ENCODE measurements at places on chromosomes 5 and 9.

DNA sequence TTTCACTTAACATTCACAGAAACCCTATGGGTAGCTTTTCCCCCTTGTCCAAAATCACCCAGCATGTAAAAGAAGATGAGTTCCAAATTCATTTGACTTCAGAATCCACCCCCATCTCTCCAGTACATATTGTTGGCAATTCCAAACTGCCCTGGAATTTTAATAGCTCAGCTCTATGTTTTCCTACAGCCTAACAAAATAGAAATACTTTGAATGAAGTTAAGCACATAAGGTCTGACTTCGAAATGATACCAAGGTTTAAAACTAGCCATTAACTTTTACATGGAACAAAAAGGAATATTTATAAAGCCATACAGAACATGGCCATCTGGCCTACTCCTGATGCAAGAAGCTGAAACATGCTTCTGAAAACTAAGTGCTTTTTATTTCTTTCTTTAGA lies 634.3 kb downstream of the PDE4D start:
- DNase-seq = no peak

DNA sequence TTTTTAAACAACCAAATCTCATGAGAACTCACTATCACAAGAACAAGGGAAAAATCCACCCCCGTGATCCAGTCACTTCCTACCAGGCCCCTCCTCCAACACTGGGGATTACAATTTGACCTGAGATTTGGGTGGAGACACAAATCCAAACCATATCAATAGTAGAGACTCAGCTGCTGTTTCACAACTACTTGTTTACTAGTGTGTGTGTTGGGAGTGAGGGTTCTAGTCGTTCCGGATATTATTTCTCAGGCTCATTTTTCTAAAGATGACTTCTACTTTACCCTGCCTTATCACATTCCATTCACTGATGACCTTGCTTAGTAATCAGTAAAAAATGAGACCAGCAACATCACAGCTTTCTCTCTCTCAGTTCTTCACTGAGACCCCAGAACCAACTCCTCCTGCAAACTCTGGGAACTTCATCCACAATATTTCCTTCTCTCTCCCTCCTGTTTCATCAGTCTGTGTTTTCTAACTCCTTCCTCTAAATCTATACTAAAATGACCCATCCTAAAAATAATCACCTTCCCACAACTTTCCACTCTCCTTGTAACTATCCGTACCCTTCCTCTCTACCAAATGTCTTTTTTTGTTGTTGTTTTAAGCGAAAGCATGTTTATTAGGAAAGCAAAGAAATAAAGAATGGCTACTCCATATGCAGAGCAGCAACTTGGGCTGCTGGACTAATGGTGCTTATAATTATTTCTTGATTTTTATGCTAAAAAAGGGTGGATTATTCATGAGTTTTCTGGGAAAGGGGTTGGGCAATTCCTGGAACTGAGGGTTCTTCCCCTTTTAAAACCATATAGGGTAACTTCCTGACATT lies 121.5 kb upstream of the SPRY4 start:
- no peak for DNase-seq

GRCh38 chr5:435156-435790 lies 7.7 kb upstream of the EXOC3 start:
- no peak for DNase-seq

DNA sequence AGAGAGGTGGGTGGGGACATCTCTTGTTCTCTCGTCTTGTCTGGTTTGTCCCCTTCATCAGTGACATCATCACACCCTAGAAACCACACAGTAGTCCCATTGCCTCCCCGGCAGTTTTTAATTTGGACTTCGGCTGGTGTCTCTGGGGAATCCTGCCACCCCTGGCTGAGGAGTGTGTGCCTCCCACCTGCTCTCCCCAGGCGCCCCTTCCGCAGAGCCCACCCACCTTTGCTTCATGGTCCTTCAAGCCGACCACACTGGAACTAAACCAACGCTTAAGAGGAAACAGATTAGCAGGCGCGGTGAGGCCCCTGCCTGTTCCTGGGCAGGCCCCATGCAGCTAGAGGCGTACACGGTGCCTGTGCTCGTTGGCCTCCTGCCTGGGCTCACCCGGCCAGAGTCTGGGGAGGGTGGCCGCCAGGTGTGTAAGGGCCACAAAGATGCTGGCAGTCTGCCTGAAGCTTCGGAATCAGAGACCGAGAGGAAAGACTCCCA lies 107.6 kb upstream of the SPRY4 start:
- DNase-seq = no peak

DNA sequence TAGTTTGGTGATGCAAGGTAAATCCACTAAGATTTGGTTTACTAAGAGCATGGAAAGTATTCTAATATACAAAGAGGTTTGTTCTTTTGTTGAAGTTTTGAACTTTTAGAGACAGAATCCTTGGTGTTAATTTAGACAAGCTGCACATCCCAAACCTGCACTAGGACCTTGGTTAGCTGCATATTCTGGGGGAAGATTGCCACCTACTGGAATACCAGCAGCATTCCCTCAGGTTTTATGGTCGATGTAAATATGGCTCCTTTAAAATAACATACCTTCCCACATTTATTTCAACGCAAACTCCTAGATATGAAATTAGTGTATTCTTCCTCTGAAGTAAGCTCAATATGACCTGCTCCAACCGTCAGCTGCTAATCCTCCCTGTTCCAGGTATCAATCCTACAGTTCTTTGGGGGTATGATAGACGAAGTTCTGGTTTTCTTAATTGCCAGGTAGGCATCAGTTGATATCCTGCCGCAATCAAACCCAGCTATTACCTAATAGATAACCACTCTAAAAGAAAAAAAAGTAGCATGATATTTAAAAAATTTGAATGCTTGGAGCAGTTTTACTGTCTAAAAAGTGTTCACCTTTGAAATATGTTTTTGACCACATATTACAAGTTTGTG lies 624.1 kb downstream of the ISL1 start:
- no peak for DNase-seq

DNA sequence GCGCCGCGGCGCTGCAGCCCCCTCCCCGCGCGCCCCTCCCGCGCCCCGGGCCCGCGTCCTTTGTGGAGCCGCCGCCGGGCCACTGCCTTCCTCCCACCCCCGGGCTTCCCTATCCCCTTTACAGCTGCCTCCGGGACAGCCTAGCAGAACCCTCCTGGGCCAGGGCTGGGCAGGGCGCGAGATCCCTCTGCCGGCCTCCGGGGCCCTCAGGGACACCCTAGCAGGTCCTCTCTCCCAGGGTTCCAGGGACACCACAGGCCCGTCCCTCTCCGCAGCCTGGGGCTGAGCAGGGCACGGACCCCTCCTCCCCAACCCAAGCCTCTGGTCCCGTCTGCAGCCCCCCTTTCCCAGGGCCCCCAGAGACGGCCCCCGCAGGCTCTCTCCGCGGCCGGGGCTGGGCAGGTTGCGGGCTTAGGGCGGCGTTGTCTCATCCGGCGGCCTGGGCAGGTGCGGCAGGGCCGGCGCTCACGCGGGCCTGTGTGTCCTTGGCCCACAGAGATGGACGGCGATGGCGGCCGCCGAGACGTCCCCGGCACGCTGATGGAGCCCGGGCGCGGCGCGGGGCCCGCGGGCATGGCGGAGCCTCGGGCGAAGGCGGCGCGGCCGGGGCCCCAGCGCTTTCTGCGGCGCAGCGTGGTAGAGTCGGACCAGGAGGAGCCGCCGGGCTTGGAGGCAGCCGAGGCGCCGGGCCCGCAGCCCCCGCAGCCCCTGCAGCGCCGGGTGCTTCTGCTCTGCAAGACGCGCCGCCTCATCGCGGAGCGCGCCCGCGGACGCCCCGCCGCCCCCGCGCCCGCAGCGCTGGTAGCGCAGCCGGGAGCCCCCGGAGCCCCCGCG lies 710 bp downstream of the WNK2 start:
- DNase-seq = no peak

- DNase-seq = no peak
Observed at GRCh38 chr9:4298255-4299004, 1.4 kb downstream of the GLIS3 start.

DNA sequence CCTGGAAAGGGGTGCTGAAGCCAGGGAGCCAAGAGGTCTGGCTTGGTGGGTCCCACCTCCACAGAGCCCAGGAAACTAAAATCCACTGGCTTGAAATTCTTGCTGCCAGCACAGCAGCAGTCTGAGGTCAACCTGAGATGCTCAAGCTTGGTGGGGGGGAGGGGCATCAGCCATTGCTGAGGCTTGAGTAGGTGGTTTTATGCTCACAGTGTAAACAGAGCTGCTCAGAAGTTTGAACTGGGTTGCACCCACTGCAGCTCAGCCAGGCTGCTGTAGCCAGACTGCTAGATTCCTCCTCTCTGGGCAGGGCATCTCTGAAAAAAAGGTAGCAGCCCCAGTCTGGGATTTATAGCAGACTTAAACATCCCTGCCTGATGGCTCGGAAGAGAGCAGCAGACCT lies 55.5 kb upstream of the FBXL17 start:
- DNase-seq = no peak

DNA sequence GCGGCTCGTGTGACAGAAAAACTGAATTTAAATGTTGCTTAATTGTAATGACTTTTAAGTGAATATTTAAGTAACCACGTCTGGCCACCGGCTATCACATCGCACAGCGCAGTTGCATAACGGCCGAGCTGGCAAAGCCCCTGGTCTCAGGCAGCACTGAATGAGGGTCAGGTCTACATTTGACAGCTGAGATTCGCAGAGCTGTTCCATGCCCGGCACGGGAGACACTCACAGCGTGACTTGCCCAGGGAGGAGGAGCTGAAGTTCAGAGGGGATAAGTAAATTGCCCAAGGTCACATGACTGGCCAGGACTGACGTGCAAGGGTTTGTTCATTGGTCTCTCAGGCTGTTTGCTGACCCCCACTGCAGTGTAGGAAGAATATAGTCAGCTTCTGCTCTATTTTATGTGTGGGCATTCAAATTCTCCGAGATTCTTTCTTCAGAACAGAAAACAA lies 17.4 kb upstream of the COL5A1 start:
- DNase-seq = no peak

GRCh38 chr9:81312346-81312745 lies 377.0 kb downstream of the TLE1 start:
- no peak for DNase-seq

GRCh38 chr5:160033546-160034252 lies 24.8 kb downstream of the TTC1 start:
- no peak for DNase-seq

DNA sequence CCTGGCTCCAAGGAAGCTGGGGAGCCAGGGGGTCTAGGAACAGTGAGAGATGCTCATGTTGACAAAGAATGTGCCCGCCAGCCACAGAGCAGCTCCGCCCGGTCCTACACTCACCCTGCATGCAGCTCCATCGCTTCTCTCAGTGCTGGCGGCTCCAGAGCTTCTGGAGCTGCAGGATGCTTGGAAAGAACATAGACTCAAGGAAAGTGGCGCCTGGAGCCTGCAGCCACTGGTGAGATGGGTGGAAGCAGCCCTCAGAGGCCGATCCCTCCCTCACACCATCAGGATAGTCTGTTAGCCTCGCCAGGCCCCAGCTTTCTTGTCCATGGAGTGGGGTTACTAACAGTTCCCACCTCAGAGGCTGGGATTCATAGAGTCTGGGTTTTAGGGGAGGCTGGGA lies 26.4 kb upstream of the SLC6A19 start:
- no peak for DNase-seq

- DNase-seq = no peak
Observed at GRCh38 chr5:5140479-5141338, 579 bp downstream of the ADAMTS16 start.

DNA sequence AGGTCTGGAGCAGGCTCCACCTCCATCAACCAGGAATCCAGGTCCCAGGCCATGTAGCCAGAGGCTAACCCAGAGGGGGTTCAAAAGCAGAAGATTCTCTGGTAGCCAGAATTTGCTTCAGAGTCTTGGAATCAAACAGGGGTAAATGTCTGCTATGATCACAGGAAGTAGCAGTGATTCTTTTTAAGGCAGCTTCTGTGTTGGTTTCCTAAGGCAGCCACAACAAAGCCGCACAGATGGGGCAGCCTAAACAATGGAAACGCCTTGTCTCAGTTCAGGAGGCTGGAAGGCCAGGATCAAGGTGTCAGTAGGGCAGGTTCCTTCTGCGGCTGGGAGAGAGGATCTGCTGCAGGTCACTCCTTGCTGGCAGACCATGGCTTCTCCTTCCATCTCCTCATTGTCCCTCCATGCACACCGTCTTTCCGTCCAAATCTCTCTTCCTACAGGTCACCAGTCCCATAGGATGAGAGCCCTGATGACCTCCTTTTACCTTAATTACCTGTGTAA lies 167.3 kb downstream of the ROR2 start:
- no peak for DNase-seq

DNA sequence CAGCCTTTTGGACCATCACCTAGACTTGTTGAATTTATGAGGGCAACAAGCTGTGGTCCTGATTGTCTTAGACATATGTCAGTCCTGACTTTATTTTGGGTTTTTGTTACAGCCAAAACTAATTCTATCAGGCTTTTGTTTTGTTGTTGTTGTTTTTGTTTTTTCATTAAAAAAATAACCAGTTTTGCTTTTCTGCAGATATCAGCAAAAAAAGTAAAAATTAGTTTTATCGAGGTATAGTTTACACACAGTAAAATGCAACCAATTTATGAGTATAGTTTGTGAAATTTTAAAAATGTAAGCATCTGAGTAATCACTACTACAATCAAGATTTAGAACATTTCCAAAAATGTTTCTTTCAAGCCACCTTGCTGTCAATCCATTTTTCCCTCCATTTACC lies 48.9 kb downstream of the WDR70 start:
- no peak for DNase-seq

DNA sequence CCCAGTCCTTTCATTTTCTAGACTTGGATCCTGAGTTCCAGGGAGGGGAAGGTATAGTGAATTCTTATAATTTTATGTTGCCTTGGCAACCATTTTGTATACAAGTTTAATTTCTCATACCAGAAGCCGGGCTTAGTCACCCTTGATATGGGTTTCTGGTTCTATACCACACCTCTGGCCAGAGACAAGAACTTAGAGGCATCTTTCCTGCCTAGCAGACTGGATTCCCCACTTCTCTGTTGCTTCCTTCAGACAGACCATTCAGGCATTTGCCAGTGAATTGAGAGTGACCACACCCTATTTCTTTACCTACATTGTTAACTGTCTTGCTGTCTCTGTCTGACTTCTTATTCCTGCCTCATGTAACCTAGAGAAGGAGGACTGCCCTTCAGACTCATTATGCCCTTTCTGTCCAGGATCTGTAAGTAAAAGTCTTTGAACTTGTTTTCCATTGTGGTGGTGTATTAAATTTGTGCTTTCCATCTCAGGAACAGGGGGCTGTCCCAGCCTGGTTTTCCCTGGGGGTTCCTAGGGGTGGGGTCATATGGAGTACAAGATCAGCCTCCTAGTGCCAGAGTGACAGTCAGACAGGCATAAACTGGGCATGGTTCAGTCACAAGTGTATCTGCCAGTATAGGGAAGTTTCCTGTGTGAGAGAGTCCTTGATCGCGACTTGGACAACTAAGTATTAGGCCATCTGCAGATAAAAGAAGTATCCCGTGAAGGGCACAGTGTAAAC lies 27.4 kb downstream of the TNFSF8 start:
- DNase-seq = no peak

- no peak for DNase-seq
Observed at GRCh38 chr5:115961381-115962238, 665 bp upstream of the LVRN start.

- DNase-seq = no peak
Observed at GRCh38 chr5:90534922-90535321, 5.5 kb upstream of the LYSMD3 start.

- DNase-seq = no peak
Observed at GRCh38 chr5:32909207-32909606, 198.1 kb downstream of the NPR3 start.

GRCh38 chr5:9066349-9066748 lies 479.5 kb downstream of the SEMA5A start:
- no peak for DNase-seq

- DNase-seq = no peak
Observed at GRCh38 chr5:72511366-72511765, 4.2 kb upstream of the ZNF366 start.
